ENCODE measurements at places on chromosomes 3 and 15. TPM values are rescaled to one million over a fixed set of nuclear protein-coding genes. Genes with fewer than 3 reads are reported as not detected.

DNA sequence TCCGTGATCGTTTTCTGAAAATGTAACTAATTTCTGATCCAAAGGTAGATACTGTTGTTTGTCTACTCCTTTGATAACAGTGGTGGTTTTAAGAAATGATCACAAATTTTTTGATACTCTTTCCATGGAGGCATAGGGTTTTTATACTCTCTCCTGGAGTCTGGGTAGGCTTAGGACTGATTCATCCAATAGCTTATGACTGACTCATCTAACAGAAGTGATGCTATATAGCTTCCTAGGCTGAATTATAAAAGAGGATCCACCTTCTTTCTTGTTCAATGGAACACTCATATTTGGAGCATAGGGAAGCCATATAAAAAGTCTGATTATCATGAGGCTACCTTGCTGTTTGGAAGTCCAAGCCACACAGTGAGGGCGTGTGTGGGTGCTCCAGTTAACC, 84.3 kb downstream of the CHST2 start:
- DNase-seq: no peak

GRCh38 chr15:85168642-85169173, 187.1 kb downstream of the PDE8A start:
- DNase-seq: no peak

DNA sequence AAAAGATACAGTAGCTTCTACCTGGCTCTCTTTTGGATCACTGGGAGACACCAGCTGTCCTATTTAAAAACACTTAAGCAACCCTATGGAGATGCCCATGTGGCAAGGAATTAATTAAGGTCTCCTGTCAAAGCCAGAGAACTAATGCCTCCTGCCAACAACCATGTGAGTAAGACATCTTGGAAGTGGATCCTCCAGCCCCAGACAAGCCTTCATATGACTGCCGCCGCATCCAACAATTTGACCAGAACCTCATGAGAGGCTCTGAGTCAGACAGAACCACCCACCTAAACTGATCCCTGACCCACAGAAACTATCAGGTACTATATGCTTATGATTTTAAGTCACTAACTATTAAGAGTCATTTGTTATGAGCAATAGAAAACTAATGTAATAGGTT, 22.3 kb downstream of the IFT80 start:
- DNase-seq: no peak

PFN2 gene
- 71.8 TPM for total RNA-seq

HTR3E gene
- total RNA-seq: not detected

LRRC2 gene
- total RNA-seq: 122 TPM

Measured in left ventricle myocardium superior (tissue), 1 donor.